ENCODE measurements at places on chromosomes 5 and 9.

DNA sequence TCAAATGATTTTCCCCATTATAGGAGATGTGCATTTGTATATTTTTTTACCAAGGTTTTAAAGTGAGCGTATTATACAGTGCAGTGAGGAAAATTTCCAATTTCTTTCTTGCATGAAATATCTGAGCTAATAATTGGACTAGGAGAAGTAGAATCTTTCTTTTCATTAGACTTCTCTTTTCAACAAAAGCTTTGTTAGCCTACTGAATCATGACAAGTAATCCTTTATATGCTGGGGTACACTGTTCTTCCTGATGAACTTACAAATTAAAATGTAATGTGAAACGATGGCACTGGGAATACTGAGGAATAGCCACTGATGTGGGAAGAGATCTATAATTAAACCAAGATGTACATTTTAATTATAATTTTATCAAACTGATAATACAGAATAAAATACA, 829.6 kb downstream of the PTPRD start:
- no peak for DNase-seq

GRCh38 chr9:89304020-89304833, 6.8 kb upstream of the CKS2 start:
- DNase-seq = no peak

DNA sequence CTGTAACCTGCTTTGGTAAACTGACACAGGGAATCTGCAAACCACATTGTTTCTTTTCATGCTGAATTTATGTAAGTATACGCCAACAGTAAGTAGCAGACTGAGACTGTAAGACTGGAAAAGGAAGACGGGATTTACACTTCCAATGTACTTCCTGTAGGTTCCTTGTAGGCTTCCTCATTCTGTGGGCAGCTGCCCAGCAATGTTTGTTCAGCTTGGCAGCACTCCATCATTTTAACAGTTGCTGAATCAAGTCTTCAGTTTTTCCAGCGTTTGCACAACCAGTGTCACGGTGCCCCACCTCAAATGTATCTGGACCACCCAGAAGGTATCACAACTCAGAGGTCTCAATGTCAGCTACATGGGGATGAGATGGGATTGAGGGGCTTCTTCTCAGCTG, 232.6 kb downstream of the PRDM9 start:
- no peak for DNase-seq

DNA sequence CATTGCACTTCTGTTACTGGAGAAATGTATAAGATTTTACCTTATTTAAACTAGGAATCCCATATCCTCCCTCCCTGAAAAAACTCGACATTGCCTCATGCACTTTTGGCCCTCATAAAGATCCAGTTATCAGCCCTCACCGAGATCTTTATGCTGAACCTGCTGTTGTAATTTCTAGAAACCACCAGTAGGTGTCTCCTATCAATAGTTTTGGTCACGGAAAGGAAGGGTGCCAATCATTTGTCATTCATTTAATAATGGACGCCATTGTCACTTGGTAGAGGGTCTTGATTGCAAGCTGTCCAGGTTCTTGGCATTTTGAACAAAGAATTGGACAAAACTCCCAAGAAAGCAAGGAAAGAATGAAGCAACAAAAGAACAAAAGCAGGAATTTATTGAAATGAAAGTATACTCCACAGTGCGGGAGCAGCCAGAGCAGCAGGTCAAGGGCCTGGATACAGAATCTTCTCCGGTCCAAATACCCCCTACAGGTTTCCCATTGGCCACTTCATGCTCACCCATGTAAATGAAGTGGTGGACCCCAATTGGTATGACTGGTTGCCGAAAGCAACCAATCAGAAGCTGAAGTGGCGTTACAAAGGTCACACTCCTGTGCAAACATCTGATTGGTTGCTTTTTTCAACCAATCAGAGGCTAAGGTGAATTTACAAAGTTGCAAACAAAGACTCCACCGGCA, 524.3 kb downstream of the PSAT1 start:
- no peak for DNase-seq
